ENCODE measurements at places on chromosomes 2 and 18. TPM values are rescaled to one million over a fixed set of nuclear protein-coding genes. Genes with fewer than 3 reads are reported as not detected.
A peak's percentile ranks its signal among the peaks of the same experiment; 100 is the strongest.

- DNase-seq, result no peak
Measured at GRCh38 chr18:7890075-7890474, 323.0 kb downstream of the PTPRM start.

DNA sequence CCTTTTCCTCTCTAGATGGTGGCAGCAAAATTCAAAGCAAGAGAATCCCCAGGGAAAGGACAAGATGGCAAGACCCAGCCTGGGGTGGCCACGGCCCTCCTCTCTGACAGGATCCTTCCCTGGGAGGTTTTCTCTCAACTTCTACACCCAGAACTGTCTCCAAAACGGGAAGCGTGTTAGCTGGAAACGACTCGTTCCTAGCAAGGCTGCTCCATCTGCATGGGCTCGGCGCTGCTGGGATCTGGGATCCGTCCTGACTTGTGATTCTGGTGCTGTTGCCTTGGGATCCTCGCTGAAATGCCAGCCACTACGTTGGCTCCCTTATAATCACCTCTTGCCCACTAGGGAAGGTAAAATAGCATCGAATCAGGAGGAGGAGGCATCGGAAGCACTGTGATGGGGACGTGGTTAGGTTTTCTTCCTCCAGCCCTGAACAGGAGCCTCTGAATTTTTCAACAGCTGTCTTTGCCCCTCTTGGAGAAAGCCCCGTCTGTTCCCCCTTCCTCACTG lies 514.8 kb upstream of the MYT1L start:
- DNase-seq, result no peak

- DNase-seq, result peak; percentile 80
Measured at GRCh38 chr2:69946351-69947324, 14.8 kb downstream of the ASPRV1 start.

WDR12 gene
- polyA plus RNA-seq, result 12.2 TPM

DNA sequence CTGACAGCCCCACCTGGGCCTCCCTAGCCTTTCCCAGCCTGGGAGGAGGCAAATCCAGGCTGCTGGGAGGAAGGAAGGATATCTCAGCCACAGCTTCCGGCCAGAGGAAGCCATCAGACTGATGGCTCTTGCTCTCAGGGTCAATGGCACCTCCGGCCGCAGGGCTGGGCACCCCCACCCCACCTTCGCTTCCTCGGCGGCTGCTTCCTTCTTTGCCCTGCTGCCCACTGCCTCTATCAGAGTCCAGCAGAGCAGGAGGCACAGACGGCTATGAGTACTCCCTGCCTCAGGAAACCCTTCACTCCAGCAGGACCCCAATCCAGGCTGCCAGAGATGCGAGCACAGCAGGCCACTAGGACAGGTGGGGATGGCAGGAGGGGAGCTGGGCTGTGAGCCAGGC lies 3.3 kb downstream of the SEMA4C start:
- no peak for DNase-seq

DNA sequence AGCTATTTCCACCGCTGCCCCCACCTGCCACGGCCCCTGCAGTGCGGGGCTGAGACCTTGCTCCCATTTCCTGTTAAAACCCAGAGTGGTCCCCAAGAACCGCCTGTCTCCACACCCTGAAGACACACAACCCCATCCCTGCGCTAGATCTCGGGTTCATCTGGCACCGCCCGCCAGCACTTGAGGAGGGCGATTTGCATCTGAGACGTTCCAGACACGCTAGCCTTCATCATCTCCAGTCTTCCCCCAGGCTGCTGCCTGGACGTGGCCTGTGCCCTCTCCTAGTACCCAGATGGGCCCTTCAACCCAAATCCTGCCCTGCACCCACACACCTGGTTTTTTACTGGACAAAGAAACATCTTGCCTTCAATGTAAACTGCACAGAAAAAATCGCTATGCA lies 49.8 kb downstream of the SLC66A2 start:
- DNase-seq, result no peak

DNA sequence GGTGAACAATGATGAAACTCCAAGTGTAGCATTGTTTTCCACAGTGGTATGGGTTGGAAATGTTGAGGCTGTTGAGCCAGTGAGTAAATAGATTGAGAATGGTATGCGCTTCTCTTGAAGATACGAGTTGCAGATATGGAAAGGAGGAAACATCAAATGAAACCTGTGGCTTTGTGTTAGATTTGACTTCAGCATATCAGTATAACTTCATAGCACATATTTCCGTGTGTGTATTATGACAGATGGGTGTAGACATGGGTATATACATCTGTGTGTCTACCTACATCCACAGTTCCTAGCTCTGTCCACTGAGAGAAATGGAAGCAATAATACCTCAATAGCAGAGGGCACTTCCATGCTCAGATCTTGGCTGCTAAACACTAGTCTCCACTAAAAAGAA lies 8.0 kb downstream of the SNED1 start:
- no peak for DNase-seq

FAM228A gene
- polyA plus RNA-seq, result not detected

- no peak for DNase-seq
Measured at GRCh38 chr18:26255695-26256622, 29.7 kb downstream of the TAF4B start.

- no peak for DNase-seq
Measured at GRCh38 chr2:45907592-45907991, 256.1 kb downstream of the PRKCE start.

DNA sequence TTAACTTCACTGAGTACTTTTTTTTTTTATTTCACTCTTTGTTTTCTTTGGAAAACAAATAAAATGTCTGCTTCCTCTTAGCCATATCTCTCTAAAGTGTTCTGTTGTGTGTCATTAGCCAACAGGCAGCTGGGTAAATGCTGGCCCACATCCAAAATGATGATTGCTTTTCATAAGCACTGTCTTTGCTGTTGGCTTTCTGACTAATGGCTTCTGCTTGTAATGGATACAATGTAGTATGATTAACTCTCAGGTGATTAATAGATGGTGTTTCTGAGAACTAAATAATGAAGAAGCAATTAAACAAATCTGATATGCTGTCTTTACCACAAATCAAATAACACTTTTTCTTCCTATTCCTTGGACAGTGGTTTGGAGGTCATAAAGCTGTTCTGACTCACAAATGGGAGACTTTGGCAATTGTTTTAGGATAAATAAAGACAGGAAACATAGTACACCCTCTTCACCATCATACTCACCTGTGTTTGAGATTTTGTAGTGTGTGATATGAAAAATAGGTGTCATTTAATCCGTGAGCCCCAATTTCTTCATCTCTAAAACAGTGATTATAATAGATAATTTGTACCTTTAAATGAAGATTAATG lies 888.4 kb downstream of the TSN start:
- DNase-seq, result no peak

DNA sequence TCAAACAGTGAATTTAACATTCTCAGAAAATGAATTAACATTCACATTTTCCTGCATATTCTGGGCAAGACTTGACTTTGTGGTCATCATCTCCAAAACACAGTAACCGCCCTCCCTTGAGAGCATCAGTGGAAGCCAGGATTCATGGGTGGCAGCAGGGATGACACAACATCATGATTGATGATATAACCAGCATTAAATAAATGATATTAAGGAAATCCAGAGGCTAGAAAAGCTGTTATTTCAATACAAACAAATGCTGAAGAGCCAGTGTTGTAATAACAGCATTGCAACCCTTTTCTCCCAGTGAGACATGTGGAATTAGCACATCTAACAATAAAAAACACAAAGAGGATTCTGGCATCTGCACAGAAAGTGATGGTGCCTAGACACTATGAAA lies 41.1 kb downstream of the CDC42EP3 start:
- no peak for DNase-seq

DNA sequence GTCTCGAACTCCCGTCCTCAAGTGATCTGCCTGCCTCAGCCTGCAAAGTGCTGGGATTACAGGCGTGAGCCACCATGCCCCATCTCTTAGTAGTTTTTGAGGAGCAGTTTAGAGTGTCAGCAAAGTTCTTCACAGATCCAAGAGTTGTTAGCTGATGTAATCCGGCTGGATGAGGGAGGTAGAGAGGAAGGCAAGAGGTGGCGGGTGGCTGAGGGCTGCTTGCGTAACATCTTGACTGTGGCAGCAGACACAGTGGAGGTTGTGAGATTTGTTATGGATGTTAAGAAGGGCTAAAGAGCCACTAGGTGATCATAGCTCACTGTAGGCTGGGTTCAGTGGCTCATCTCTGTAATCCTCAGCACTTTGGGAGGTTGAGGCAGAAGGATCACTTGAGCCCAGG lies 19.5 kb upstream of the FAM136A start:
- no peak for DNase-seq

GRCh38 chr18:49910986-49911385 lies 97.7 kb upstream of the ACAA2 start:
- no peak for DNase-seq

GRCh38 chr2:170307052-170307451 lies 129.1 kb downstream of the MYO3B start:
- no peak for DNase-seq

DNA sequence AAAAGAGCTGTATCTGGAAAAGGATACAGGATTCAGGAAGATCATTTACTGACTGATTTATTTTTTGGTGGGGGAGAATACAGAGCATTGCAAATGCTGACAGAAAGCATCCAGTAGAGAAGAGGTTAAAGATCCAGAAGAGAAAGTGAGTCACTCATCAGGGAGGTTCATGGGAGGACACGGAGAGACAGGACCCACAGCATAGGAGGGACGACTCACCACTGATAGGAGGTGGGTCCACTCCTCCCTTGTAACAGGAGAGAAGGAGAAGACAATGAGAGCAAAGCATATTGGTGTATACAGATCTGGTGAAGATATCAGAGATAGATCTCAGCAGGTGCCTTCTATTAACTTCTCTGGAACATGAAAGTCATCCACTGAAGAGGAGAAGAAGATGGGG lies 142.4 kb upstream of the AQP4 start:
- DNase-seq, result no peak

- no peak for DNase-seq
Measured at GRCh38 chr2:239830121-239831000, 194.8 kb downstream of the NDUFA10 start.

GRCh38 chr2:73827018-73827417 lies 1.7 kb upstream of the STAMBP start:
- DNase-seq, result no peak

KCNG2 gene
- not detected for polyA plus RNA-seq

NCKAP5 gene
- polyA plus RNA-seq, result not detected

GRCh38 chr18:63828120-63828519 lies 52.9 kb downstream of the SERPINB7 start:
- DNase-seq, result no peak

DNA sequence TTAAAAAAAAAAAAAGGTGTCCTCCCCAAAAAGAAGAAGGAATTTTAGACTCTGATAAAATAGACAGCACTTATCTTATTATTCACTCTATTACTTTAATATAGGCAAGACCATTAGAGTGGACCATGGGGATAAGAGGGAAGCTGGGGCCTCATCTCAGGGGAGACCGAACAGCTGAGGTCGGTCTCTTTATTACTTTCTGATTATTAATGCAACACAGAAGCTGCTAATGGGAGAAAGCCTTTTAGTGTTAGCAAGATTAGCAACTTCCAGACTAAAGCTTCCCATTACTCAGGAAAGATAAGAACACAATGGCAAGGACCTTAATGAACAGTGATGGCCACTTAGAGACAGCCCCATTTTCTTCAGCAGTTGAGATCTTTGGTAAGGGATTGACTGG lies 135.5 kb downstream of the TMEFF2 start:
- no peak for DNase-seq
